Activated T-helper 1 cell treated with Interleukin-2 at 50 U/mL for 16 hours (primary cell): ENCODE measurements at places on chromosomes 1 and 21.
A peak's percentile ranks its signal among the peaks of the same experiment; 100 is the strongest.

DNA sequence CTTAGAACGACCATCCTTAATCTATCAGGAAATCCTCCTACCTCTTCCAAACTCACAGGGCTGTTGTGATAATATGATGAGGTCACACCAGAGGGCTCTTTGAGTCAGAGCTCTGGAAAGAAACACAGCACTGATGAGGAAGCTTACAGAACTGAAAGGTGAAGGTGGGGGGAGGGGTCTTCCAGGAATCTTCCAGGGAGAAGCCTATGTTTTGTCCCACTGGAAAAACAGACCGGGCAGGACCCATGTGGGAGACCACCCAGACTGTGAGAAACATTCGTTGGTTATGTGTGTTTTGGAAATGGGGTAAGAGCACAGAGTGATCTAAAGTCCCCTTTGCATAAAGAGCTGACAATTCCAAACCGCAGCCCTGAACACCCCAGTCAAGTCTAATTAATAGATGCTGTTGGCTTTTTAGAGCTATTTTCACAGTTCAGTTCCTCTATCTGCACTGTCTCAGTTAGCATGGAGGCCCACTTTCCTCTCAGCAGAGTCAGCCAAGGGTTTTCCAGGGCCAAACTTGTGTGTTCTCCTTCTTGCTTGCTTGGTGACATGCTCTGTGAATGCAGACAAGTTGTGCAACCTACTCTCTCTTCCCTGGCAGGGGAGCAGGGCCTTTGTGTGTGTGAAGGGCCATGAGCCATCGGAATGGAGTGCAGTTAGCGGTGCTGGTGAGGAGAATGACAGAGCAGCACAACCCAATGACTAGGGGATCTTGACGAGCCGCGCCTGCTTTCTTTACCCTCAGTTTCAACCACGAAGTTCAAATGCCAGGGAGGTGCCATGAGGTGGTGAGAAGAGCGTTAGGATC is 12.3 kb downstream of the PHLDA3 start:
- DNase-seq: no peak

DNA sequence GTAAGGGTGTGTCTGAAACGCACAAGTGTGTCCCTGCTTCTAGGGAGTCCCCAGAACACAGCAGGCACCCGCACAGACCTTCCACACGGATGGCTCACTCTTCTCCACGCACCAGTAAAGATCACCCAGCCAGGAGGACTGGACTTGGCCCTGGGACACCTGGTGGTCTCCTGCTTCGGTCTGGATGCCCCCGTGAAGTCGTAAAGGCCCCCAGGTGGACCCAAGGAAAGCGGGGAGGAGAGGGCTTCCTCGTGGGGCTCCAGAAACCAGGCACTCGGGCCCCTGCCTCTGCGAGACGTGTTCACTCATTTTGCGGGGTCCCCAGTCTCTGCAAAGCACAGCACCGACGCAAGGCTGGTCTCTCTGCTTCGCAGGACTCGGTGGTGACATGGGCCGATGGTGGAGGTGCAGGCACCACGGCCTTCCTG is 20.2 kb upstream of the COL6A2 start:
- no peak for DNase-seq

GRCh38 chr1:84758968-84759491 is 68.8 kb upstream of the SSX2IP start:
- DNase-seq: no peak

DNA sequence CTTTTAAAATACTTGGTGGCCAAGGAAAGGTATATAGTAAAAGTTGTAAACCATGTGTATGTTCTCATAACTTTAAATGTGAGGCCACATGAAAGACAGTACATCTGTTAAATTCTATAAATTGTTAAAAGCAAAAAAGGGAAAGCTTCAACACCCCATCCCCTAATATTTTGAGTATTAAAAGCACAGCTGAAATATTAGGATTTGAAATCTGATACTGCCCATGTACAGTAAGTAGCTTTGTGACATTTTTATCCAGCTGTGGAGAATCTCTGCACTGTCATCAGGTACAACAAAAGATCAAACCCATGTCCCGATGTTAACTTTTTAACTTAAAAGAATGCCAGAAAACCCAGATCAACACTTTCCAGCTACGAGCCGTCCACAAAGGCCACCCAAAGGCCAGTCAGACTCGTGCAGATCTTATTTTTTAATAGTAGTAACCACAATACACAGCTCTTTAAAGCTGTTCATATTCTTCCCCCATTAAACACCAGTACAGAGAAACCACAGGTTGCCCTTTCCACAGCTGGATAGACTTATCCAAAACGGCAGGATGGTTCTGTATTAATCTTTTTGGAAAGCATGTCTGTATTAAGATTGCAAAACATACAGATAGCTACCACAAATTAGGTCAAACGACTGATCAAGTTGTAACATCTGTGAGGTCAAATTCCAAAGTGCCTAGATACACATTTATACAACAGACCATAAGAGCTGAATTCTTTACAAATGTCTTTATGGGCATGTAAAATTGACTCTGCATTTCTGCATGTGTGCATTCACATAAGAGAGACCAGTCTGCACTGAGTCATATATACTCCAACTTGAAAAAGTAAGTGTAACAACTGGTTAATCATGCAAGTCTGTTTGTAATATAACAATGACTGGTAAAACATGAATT is 5.2 kb downstream of the IRF2BP2 start:
- no peak for DNase-seq

GRCh38 chr1:84347932-84348555 is 46.5 kb downstream of the SAMD13 start:
- no peak for DNase-seq

GRCh38 chr1:209542585-209542984 is 40.9 kb upstream of the CAMK1G start:
- no peak for DNase-seq

- DNase-seq: no peak
These were observed 45.3 kb downstream of the PRRC2C start for GRCh38 chr1:171530676-171531075.

GRCh38 chr1:69686367-69686984 is 118.8 kb downstream of the LRRC7 start:
- no peak for DNase-seq

GRCh38 chr1:159120317-159120716 is 43.8 kb upstream of the AIM2 start:
- no peak for DNase-seq

GRCh38 chr21:29074007-29074376 is 544 bp upstream of the CCT8 start:
- DNase-seq: no peak

GRCh38 chr21:44539991-44540666 is at the start of gene KRTAP10-1:
Gene KRTAP10-1, minus strand, starts transcription at chr21:44540195. Its CDS starts 45 bp downstream, at chr21:44540150.
- no peak for DNase-seq

DNA sequence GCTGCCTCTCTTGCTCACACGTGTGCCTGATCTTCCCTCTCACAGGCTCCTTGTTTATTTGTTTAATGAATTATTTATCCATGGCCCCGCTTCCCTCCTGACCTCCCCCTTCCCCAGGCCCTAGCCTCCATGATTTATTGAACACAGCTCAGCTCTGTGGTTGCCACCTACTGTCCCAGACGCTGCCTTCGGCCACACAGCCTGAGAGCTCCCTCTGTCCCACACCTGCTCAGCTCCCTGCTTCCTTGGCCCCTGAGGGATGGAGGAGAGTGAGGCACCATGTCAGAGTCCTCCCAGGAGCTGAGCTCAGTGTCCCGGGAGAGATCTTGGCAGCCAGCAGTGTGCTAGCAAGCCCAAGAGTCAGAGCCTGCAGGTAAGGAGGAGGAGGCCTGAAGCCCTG is 3.1 kb upstream of the EFNA3 start:
- DNase-seq: no peak

DNA sequence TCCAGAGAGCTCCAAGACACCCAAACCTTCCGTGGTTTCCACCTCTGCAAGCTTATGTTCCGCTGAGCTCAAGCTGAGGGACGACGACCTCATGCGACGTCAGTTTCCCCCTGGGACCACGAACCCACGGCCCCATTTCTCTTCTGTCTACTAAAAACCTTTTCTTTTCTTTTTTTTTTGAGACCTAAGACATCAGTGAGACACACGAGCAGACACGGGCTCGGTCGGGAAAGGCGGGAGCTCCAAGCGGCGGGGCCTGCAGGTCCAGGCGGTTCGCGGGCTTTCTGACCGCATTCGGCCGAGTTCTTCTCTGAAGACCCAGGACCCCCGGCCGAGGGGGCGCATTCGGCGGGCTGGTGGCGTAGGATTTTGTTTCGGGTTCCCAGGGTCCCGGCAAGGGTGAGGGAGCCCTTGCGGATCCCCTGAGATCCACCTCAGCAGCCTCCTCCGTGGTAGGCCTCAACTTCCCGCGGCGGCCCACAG is 402 bp downstream of the C21orf58 start:
- DNase-seq: peak; percentile 3

DNA sequence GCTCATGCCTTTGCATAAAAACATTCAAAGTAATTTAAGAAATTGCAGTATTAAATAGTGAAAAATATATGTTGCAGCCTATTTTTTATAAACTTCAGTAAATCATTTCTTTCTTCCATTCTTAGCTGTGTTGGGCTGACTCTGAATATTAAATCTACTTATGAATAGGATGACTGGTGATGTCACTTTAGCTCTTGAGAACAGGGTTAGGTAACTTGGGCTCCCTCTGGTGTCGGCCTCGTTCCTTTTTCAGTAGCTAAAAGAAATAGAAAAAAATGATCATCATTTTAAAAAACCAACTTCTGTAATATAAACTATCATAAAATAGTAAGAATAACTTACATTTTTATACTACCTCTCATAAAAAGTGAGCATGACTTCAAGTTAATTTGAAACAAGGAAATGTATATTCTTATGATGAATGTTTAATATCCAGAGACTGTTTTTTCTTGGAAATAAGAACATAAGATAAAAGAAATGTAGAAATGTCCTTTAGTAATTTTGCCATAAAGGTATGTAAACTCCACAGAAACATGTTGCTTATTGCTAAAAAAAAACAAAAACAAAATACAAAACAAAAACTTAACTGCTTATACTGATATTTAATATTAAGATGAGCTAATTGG is 26.8 kb upstream of the NCAM2 start:
- DNase-seq: no peak

DNA sequence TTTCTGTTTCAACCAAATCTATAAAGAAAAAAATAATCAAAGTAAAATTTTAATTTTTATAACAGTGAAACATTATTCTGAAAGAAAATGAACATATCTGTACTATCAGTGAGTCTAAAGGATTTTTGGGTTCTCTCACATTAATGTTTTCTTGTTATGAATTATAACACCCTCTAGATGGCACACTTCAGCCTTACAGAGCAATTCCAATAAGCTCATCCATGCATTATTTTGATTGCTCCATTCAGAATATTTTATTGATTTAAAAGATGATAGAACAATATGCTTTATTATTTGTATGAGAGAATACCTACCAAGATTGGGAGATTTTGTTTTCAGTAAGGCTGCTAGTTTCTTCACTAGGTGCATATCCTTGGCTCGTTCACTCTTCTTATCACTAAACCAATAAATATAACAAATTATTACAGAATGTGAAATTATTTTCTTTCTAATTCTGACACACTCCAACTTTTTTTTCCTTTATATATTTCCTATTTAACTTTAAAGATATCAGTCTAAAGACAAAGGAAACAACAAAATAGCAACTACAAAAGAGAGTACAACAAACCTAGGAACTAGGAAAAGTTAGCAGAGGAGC is 82.4 kb downstream of the RAB3GAP2 start:
- DNase-seq: no peak

GRCh38 chr1:3067671-3068563 is 1.1 kb upstream of the PRDM16 start:
- DNase-seq: no peak

DNA sequence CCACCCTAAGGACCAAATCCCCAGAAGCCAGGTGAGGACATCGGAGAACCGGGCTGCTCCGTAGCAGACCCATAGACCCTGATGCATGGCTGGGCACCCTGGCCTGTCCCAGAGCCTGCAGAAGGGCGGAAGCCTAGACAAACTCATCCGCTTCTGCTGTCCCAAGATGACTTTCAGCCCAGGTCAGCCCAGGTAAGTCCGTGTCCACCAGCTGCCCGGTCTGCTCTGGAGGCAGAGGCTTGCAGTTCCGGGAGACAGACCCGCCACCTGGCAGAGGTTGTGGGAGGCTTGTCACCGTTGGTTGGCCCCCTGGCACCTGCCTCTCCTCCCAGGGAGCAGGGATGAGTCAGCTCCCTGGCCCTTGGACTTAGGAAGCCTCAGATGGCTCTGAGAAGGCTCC is 22.8 kb upstream of the POFUT2 start:
- DNase-seq: no peak

DNA sequence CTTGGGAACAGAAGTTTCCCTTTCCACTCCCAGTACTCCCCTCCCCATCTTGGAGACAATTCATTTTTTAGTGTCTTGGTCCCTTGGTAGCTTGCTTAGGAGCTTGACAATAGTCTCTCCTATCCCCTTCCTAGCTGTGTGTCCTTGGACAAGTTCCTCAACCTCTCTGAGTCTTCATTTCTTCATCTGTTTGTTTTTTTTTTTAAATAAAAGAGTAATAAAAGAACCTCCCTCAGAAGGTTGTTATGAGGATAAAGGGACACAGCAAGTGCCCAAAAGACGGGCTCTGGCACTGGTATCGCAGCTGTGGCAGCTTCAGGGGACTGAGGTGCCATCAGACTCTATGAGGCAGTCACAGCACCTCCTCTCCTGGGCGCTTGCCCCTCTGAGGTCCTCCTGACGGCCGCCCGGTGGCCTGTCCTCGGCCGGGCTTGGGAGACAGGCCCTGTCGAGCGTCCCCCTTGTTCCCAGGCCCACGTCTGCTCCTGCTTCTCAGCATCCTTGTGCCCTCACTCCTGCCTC is 689.2 kb downstream of the MATN1 start:
- DNase-seq: no peak

GRCh38 chr1:176567190-176567794 is 104.3 kb downstream of the PAPPA2 start:
- no peak for DNase-seq

GRCh38 chr21:45053561-45054226 is 20.7 kb upstream of the ADARB1 start:
- no peak for DNase-seq

- peak; percentile 74 for DNase-seq
These were observed 34.4 kb downstream of the COL18A1 start for GRCh38 chr21:45439161-45439872.

DNA sequence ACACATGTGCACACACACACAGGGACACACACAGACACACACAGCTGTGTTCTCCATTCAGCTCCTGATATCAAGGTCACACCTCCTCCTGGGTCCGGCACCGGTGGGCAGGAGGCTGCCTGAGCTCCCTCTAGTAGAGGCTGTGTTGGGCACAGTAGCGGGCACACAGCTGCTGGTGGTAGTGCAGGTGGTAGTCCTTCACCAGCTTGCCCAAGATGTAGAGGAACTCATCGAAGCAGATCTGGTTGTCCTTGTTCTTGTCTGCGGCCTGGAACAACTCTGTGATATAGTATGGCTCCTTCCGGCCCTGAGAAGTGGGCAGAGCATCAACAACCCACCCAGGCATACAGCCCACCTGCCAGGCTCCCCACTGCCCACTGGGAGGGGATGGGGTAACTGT is 5.6 kb upstream of the S100A8 start:
- no peak for DNase-seq

DNA sequence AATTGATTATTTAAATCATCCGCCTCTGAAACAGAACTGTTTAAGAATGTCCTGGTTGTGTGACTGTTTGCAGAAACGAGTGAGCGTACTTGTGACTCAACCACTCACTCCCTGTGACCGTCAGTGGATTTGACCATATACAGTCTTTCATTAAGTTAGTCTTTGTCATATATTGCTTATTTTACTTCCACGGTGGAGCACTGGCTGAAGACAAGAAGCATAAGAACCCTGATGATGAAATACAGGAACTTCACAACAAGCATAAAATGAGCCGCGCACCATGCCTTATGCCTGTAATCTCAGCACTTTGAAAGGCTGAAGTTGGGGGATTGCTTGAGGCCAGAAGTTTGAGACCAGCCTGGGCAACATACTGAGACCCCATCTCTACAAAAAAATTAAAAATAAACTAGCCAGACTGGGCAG is 194.0 kb downstream of the TOMM20 start:
- DNase-seq: no peak

GRCh38 chr21:28299946-28300345 is 692.7 kb downstream of the LTN1 start:
- DNase-seq: no peak
